Peyer's patch (tissue), 4 donors: ENCODE measurements at places on chromosomes 2 and 18. TPM values are rescaled to one million over a fixed set of nuclear protein-coding genes. Genes with fewer than 3 reads are reported as not detected.

DNA sequence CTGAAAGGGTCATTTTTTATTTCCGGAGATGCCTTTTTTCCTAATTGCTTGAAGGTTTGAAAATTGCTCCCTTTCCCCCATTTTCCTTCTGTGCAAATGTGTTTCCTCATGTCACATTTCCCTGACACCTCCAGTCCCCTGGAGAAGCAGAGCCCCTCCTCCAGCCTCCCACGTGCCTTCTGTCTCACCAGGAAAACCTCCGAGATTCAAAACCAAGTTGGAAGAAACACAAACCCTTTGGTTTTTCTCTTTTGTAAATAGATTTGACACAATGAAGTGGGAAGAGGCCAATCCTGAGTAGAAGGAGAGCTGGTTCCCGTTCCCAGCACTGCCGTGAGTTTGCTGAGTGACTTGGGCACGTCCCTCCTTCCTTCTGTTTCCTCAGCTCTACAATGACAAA lies 125.4 kb upstream of the MYCN start:
- no peaks in the 10 kb centered on the region for H3K27me3 ChIP-seq
- DNase-seq, result no peak
- H3K36me3 ChIP-seq, result no peaks in the 10 kb centered on the region
- no peak overlapping the region for H3K4me3 ChIP-seq
- no peak overlapping the region for H3K27ac ChIP-seq

GRCh38 chr2:218095853-218096252 lies 26.8 kb downstream of the RUFY4 start:
- no peak for DNase-seq
- H3K4me1 ChIP-seq, result no peaks in the 10 kb centered on the region
- no peaks in the 10 kb centered on the region for H3K27me3 ChIP-seq
- no peak overlapping the region for H3K4me3 ChIP-seq
- H3K36me3 ChIP-seq, result no peaks in the 10 kb centered on the region

GRCh38 chr2:43943809-43944452 lies 51.9 kb downstream of the LRPPRC start:
- no peaks in the 10 kb centered on the region for H3K27me3 ChIP-seq
- no peaks in the 10 kb centered on the region for H3K4me1 ChIP-seq
- peaks cover 56% of the 10 kb centered on the region for H3K36me3 ChIP-seq
- no peak for DNase-seq

- no peaks in the 10 kb centered on the region for H3K27me3 ChIP-seq
- no peak overlapping the region for H3K4me3 ChIP-seq
- no peak for DNase-seq
- H3K4me1 ChIP-seq, result no peaks in the 10 kb centered on the region
- no peak overlapping the region for H3K27ac ChIP-seq
- no peaks in the 10 kb centered on the region for H3K36me3 ChIP-seq
Observed at GRCh38 chr2:70574109-70574508, 20.5 kb upstream of the TGFA start.

- DNase-seq, result no peak
- H3K4me3 ChIP-seq, result no peak overlapping the region
- H3K4me1 ChIP-seq, result peaks cover 7% of the 10 kb centered on the region
- H3K27me3 ChIP-seq, result no peaks in the 10 kb centered on the region
- no peaks in the 10 kb centered on the region for H3K36me3 ChIP-seq
Observed at GRCh38 chr2:85799215-85799956, 45.6 kb downstream of the ATOH8 start.

DNA sequence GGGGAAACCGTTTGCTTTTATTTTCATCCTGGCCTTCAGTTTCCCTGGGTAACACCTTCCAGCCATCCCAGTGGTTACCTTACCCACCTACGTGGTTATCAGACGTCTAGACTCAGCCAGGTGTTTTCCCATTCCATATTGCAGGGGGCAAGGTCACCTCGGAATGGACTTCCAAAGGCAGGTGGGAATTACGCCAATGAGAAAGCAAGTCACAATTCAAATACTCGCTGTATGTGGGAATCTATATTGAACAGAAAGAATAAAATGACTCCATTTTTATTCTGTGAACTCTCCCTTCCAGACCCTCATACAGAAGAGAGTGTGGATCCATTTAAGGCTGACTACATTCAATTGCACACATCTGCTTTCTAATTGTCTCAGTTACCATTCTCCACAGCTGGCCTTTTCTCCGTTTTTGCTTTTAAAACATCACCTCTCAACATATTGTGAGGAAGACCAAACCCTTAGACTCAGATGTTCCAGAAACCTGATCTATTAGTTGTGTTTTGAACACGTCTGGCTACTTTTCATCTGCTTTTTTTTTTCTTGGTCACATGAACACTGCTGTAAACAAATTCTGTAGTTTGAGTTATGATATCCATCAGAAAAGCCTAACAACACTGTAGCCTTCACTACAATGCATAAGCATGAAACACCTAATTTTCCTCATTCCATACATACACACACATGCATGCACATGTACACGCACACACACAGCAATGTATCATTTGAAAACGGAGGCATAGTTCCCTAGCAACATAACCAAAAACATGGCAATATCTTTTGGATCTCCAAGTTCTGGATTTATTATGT lies 59.8 kb downstream of the BCL2 start:
- H3K36me3 ChIP-seq, result no peaks in the 10 kb centered on the region
- H3K27ac ChIP-seq, result no peak overlapping the region
- no peak for DNase-seq
- H3K4me1 ChIP-seq, result peaks cover 5% of the 10 kb centered on the region
- no peak overlapping the region for H3K4me3 ChIP-seq

- no peak overlapping the region for H3K27ac ChIP-seq
- no peak for DNase-seq
- H3K27me3 ChIP-seq, result no peaks in the 10 kb centered on the region
- H3K4me1 ChIP-seq, result no peaks in the 10 kb centered on the region
- no peak overlapping the region for H3K4me3 ChIP-seq
Observed at GRCh38 chr2:144361742-144362141, 158.2 kb downstream of the ZEB2 start.

The SNRPD1 gene
- 6.5 TPM for total RNA-seq

The GPR45 gene
- total RNA-seq, result not detected
